ENCODE measurements at places on chromosomes 11 and 22.

- DNase-seq, result no peak
Observed at GRCh38 chr11:9285850-9286587, 20.9 kb upstream of the DENND5A start.

GRCh38 chr11:72826191-72826941 is 12.2 kb downstream of the ATG16L2 start:
- DNase-seq, result no peak

GRCh38 chr11:120660024-120660565 is 148.5 kb downstream of the GRIK4 start:
- no peak for DNase-seq

DNA sequence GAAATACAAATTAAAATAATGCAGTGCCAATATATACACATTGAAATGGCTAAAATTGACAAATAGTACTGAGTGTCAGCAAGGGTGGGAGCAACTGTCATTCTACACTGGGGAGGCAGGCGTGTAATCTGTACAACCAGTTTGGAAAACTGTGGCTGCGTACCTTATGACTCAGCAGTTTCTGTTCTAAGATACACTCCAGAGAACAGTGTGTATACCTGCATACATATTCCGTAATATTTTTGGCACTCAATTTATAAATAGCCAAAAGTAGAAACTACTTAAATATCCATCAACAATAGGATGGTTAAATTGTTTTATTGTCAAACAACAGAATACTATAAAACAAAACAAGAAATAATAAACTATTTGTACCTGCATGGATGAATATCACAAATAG is 57.6 kb downstream of the RNF169 start:
- no peak for DNase-seq

- DNase-seq, result no peak
Observed at GRCh38 chr11:110859240-110859840, 147.1 kb upstream of the ARHGAP20 start.

- no peak for DNase-seq
Observed at GRCh38 chr11:2987881-2988861, 4.0 kb downstream of the NAP1L4 start.

DNA sequence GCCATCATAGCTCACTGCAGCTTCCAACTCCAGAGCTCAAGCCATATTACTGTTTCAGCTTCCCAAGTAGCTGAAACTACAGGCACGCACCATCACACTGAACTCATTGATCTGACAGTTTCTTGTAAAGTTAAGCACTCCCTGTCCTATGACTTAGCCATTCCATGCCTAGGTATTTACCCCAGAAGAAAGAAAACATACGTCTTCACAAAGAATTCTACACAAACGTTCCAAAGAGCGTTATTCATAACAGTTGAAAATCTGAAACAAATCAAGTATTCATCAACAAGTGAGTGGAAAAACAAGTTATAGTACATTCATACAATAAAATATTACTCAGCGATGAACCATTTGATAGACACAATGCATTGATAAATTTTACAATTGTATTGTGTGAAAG is 7.8 kb upstream of the NLRP10 start:
- DNase-seq, result no peak

DNA sequence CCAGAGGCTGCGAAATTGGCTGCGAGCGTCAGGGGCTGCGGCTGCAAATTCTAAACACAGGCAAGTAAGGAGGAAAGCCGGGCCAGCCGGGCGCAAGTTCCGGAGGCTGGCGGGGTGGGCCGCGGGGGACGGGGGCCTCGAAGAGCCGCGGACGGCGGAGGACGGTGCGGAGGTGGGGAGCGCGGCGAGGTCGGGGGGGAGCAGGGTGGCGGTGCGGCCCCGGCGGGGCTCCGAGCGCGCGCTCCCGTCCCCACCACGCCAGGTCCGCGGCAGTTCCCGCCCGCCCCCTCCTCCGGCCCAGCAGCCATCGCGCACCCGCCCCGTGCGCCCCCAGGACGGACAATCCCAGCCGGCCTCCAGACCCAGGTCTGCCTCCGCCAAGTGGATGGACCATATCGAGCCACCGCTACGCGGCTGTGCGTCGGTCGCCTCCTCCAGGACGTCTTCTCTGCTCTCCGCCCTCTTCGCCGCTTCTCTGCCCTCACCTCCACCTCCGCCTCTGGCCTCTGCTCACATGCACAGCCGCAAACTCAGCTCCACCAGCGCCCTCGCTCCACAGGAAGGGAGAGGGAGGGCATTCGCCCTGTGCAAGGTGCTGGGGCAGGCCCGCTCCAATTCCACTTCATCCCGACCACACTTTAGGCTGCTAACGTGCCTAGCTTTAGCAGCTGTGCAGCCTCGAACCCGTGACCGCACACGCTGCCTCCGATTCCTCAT is 7.2 kb downstream of the ELFN2 start:
- no peak for DNase-seq

GRCh38 chr22:27509132-27509920 is 292.2 kb downstream of the MN1 start:
- no peak for DNase-seq

- no peak for DNase-seq
Observed at GRCh38 chr11:111250936-111251335, 5.4 kb downstream of the POU2AF2 start.

DNA sequence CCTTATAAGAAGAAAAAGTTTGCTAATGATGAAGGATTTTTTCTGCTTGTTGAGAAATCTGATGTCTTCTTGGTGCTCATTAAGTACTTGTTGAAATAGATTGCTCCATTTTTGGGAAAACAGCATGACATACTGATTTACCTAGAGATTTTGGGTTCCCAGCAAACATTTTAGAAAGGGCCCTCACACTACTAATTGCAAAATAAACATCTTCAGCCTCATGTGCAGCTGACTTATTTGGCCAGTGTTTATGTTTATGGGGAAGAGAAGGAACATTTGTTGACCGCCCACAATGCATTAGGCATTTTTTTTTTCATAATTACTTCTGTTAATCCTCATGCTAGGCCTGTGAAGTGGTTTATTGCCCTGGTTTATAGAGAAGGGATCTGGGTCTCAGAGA is 40.1 kb downstream of the LDLRAD3 start:
- no peak for DNase-seq

DNA sequence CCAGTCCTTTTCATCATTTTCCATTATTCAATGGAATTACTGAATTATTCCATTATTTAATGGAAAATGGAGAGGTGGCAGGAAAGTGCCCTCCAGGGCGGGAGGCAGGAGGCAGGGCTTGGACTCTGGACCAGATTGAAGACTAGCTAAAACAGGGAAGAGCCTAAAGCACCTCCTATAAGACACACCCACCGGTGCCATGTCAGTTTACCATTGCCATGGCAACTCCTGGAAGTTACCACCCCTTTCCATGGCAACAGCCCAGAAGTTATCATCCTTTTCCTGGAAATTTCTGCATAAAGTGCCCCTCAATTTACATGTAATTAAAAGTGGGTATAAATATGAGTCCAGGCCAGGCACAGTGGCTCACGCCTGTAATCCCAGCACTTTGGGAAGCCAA is 443.7 kb downstream of the TBC1D22A start:
- no peak for DNase-seq

- DNase-seq, result no peak
Observed at GRCh38 chr11:10375280-10375971, 70.6 kb downstream of the ADM start.

DNA sequence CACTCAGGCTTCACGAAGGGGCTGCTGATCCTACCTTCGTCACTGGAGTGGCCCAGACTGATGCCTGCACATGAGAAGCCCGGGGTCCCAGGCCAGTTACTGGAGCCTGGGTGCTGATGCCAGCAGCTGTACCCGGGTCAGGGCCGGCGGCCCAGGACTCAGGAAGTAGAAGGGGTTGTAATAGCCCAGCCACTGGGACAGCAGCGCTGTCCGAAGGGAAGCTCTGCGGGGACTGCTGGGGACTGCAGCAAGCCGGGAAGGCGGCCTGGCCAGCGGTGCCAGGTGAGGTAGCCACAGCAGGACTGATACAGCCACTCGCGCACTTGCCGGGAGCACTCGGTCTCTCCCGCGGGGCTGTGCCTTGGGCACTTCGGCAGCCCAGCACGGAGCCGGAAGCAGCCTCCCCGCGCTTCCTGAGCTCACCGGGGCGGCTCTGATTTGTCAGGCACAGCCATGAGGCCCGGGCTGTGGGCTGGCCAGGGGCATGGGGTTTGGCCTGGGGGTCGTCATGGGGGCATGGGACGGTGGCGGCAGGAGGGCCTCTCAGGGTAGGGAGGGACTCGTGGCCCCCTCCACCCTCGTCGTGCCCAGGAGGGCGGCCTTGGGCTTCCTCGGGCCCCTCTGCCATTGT is 13.9 kb upstream of the OR8K1 start:
- no peak for DNase-seq

DNA sequence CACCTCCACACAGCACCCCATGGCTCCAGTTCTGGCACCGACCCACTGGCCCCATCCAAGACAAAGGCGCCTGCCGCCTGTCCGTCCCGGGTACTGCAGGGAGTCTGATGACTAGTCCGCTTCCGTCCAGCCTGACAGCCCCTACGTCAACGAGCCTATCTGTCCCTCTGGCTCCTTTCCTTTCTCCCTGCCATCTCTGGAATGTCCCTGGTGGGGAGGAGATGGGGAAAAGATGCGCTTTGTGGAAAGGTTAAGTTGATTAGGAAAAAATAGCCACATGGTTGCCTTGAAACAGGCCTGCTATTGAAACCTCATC is 10.4 kb downstream of the PDGFB start:
- DNase-seq, result no peak

DNA sequence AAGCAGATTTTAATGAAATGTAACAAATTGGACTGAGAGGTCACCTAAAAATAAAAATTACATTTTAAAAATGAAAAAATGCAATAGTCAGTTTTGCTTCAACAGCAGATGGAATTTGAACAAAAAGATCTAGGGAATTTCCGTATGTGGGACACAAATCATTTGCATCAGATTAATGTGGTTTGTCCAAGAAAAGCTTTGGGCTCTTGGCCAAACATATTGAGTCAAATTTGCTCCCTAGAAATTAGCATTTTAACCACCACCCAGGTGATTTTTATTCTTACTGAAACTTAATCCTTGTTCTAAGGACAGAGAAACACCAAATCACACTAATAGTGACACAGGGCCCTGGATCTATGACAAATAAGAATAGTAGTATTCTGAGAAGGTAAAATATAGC is 1477.8 kb downstream of the FAM181B start:
- DNase-seq, result no peak

- DNase-seq, result no peak
Observed at GRCh38 chr22:19663286-19663815, 51.0 kb upstream of the SEPTIN5 start.

All from stimulated activated CD4-positive, alpha-beta T cell treated with anti-CD3 and anti-CD28 coated beads, Interleukin-2, amount 100 ng/mL, for 4 hours (primary cell).